ENCODE measurements at places on chromosomes 6 and 20.

- DNase-seq = no peak
Observed at GRCh38 chr6:152697634-152698033, at the start of gene MYCT1. Gene MYCT1 (plus strand): TSS chr6:152697897. CDS start chr6:152697903, 6 bp downstream.

GRCh38 chr6:143260857-143261256, 189.6 kb downstream of the ADAT2 start:
- DNase-seq = no peak

- DNase-seq = no peak
Observed at GRCh38 chr6:138849791-138850190, 53.9 kb downstream of the ECT2L start.

DNA sequence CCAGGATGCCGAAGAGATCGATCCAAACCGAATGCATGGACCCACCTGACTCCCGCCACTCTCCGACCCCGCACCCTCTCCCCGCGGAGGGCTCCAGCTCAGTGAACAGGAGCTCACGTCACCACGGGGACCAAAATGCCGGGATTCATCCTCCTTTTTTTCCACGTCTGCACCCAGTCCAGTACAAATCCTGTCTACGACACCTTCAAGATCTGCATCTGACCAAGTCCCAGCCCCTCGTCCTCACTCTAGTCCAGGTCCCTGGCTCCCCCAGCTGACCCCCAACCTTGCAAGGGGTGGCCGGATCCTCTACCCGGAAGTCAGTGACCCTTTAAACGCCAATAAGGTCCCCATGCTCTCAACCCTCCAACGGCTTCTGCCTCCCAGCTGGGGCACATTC, 92.8 kb upstream of the QKI start:
- DNase-seq = no peak

- no peak for DNase-seq
Observed at GRCh38 chr6:13615792-13616120, 621 bp downstream of the NOL7 start.
